Fibroblast of the aortic adventitia (primary cell): ENCODE measurements at places on chromosomes 1 and 21. TPM values are rescaled to one million over a fixed set of nuclear protein-coding genes. Genes with fewer than 3 reads are reported as not detected.

Gene FCRLA
- 0.90 TPM in 1 of 2 replicates, not detected in the other for total RNA-seq

Gene OR2T33
- total RNA-seq, result not detected in 2 replicates

Gene PRKAA2
- 0.16 and 3.7 TPM in 2 replicates for total RNA-seq

Gene DCST1
- total RNA-seq, result not detected in 2 replicates

Gene SH2D1B
- under 0.01 TPM in 1 of 2 replicates, not detected in the other for total RNA-seq

Gene JAM2
- 1.1 and 3.0 TPM in 2 replicates for total RNA-seq

Gene TRIM45
- total RNA-seq, result 3.3 and 8.1 TPM in 2 replicates

Gene CHIT1
- not detected in 2 replicates for total RNA-seq

Gene ATP1A1
- 95.0 and 126 TPM in 2 replicates for total RNA-seq
